Activated naive CD8-positive, alpha-beta T cell treated with anti-CD3 and anti-CD28 coated beads for 36 hours (primary cell): ENCODE measurements at places on chromosomes 5 and 9.

GRCh38 chr5:74919487-74919886 lies 53.3 kb upstream of the FAM169A start:
- no peak for DNase-seq

- no peak for DNase-seq
Observed at GRCh38 chr5:56973473-56973872, 21.6 kb upstream of the MIER3 start.

DNA sequence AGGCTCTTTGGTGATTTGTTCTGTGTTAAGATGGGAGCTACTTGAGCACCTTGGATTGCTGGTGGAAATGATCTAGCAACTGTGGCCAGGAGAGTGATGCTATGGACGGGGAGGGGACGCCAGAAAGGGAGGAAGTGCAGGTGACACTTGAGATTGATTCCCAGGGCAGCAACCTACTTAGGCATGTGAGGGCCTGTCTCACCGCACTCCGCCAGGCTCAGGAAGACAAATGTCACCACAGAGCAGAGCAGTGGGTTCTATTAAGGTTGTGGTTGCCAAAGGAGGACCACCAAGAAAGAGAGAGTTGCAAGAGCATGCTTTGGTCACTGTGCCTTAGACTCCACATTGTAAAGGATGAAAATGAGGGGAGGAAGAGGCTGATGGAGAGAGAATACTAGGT lies 404.3 kb downstream of the IRX1 start:
- DNase-seq: no peak

- DNase-seq: no peak
Observed at GRCh38 chr5:111855356-111855755, 98.4 kb upstream of the NREP start.

DNA sequence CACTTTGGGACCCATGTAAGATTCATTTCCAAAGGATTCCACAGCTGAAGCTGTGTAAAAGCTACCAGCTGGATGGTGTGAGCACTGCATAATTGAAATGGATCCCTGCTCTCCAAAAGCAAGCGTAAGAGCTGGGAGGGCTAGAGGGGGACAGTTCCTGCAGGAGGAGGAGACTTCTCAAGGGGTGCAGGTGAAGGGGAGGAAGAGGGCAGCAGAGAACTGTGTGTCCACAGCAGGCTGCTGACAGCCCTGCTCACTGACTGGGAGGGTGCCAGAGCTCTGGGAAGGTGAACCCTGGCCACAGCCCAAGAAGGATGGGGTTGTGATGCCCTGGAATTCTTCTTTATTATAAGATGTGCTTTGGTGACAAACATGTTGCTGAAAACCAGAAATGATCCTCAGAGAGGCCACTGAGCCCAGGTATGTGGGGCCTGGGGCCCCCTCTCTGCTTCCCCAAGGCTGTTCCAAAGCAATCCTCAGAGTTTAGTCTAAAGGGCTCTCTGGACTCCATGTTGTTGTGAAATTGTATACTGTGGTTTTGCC lies 112.8 kb upstream of the SLC25A48 start:
- DNase-seq: no peak

DNA sequence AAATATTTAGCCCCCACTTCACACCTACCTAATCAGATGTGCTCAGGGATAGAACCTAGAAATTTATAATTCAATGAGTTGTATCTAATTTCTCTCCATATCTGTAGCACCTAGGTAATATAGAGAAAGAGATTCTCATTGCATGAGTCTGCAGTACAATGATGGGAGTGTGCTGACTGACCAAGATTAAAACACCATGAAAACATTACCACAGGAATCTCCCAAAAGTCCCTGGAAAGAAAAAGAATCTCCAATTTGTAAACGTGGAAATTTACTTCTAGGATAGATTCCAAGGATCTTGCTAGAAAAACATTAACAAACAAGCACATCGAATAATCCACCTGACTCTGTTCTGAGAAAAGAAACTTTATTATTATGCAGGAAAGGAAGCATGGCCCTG lies 45.0 kb upstream of the DMRTA1 start:
- no peak for DNase-seq

- no peak for DNase-seq
Observed at GRCh38 chr5:170316937-170317336, 19.4 kb upstream of the LCP2 start.

DNA sequence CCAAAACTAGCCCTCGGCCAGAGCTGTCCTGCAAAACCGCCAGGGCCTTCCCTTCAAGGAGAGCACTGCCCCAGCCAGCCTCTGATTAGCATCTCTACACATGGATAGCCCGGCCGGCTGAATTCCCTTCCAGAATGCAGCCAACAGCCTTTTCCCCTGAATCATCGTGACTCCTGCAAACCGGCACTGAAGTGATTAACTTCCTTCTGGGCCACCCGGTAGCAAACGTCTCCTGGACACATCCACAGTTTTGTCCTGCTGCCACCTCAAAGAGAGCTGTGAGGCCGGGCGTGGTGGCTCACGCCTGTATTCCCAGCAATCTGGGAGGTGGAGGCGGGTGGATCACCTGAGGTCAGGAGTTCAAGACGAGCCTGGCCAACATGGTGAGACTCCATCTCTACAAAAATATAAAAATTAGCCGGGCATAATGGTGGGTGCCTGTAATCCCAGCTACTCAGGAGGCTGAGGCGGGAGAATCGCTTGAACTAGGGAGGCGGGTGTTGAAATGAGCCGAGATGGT lies 21.1 kb upstream of the EEIG1 start:
- no peak for DNase-seq

DNA sequence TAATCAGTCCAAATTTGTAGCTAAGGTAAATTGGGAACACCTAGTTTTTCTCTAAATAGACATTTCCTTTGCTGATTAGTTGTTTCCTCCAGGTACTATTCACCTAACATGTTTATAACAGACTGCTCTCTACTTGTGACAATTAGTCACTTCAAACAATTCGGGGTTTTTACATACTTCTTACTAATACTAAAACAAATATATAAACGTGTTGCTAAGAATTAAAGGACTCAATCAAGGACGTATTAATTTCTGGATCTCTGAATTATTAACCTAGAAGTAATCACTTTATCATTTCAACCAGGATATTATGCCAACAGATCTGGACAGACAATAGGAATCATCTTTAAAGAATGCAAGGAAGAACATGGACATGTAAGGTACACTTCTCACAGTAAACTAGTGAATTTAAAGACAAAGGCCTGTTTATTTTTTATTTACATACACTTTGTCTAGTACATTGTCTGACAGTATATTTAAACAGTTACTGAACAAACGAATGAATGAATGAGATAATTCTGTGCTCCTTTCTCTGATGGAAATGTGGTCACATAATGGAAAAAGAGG lies 22.3 kb downstream of the PJA2 start:
- DNase-seq: no peak

DNA sequence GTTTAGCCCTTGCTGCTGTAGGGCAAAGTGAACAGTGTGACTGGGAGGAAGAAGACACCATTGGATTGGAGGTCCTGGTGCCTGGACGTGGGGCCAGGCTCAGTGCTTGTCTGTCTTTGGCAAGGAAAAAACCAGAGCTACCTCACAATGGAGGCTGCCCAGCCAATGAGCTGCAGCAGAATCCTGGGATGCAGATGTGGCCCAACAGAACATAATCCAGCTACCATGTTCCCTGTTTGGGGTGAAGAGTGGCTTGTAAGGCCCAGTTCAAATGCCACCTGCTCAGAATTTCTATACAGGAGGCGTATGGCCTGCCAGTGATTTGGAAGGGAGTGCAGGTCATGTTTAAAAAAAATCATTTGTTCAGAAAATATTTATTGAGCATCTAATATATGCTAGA lies at the start of gene SLC36A3:
Gene SLC36A3, minus strand, starts transcription at position 101 of the 400 bp plus-strand sequence. CDS start 412 bp downstream, outside the sequence.
- no peak for DNase-seq

DNA sequence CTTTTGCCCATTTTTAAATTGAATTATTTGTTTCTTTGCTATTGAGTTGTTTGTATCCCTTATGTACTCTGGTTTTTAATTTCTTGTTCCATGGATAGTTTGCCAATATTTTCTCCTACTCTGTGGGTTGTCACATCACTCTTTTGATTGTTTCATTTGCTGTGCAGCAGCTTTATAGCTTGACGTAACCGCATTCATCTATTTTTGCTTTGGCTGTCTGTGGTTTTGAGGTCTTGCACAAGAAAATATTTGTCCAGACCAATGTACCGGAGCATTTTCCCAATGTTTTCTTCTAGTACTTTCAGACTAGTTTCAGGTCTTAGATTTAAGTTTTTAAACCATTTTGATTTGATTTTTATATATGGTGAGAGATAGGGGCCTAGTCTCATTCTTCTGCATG lies 36.2 kb upstream of the ZNF366 start:
- DNase-seq: no peak

GRCh38 chr5:71767661-71768060 lies 48.6 kb downstream of the CARTPT start:
- DNase-seq: no peak

GRCh38 chr9:13570068-13570974 lies 290.8 kb upstream of the MPDZ start:
- DNase-seq: no peak

DNA sequence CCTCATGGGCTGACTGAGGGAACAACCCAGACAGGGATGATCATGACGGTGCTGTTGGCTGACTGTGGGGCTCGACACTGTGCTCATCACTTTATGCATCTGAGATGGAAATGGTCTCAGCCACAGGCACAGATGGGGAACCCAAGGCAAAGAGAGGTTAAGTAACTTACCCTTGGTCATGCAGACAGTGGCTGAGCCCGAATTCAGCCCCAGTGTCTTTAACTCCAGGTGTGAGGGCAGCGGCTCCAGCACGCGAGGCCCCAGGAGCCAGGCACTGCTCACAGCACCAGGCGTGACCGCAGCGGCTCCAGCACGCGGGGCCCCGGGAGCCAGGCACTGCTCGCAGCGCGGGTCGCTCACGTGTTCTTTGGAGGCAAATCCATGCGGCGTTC lies 45.3 kb upstream of the FCN1 start:
- no peak for DNase-seq

- DNase-seq: no peak
Observed at GRCh38 chr5:133838286-133838685, 130.1 kb downstream of the C5orf15 start.

DNA sequence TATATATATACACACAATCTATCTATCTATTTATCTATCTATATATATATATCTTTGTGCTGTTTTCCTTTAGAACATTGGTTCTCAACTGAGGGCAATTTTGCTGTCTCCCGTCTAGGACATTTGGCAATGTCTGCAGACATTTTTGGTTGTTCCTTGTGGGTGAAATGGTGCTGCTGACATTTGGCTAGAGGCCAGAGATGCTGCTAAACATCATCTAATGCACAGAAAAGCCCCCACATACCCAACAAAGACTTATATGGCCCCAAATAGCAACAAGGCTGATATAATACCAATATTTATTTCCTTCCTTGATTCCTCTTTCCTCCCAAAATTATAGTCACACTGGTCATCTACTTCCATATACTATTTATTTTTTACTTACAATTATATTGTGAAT lies 197.5 kb downstream of the TRPM3 start:
- DNase-seq: no peak

- no peak for DNase-seq
Observed at GRCh38 chr9:103789686-103790085, 304.4 kb upstream of the SMC2 start.
